ENCODE measurements at places on chromosomes 5 and 9. TPM values are rescaled to one million over a fixed set of nuclear protein-coding genes. Genes with fewer than 3 reads are reported as not detected.

Gene IL3
- total RNA-seq, result not detected

Gene ELOVL7
- 5.1 TPM for total RNA-seq

Gene HSPA9
- 205 TPM for total RNA-seq

Gene GOLGA2
- total RNA-seq, result 133 TPM

DNA sequence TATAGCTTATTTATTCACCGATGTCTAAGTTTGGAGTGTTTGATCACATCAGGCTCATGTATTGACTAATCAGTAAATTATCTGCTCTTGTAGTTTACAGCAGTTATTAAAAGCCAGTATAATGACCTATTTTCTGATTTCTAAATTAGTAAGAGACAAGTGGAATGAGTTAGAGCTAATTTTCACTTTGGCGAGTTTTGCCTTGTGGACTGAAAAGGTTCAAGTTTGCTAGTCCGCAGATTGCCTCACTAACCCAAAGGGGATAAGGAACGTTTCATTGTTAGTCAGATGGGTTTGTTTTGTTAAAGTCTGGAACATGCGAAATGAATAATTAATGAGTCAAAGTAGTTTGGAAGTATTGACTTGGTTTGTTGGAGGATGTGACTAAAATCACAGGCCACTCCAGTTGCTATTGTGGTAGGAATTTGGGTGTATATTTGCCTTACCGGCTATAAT, 40.1 kb downstream of the SMARCA2 start:
- DNase-seq, result no peak
- no peak overlapping the region for H3K27ac ChIP-seq
- no peak overlapping the region for H3K4me3 ChIP-seq
- H3K27me3 ChIP-seq, result no peaks in the 10 kb centered on the region

GRCh38 chr9:135394699-135395645, 84.6 kb upstream of the PPP1R26 start:
- no peak overlapping the region for H3K4me3 ChIP-seq
- H3K36me3 ChIP-seq, result no peaks in the 10 kb centered on the region
- no peak overlapping the region for H3K27ac ChIP-seq
- H3K27me3 ChIP-seq, result no peaks in the 10 kb centered on the region
- DNase-seq, result no peak

DNA sequence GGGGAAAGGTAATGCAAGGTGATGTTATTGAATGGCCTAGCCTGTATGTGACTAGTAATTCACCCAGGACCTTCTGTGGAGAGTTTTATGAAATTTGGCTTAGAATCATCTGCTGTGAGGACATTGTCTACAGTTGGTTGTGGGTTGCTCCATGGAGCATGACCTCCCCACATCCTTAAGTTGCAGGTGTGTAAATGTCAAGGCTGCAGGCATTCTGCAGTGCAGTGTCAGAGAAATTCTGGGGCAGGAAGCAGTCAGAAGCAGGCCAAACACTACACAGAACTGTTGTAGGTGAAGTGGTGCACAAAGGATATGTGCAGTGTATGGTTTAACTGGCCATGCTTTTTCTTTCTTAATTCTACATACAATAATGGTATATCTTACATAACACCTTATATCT, 588.3 kb downstream of the EBF1 start:
- H3K36me3 ChIP-seq, result no peaks in the 10 kb centered on the region
- H3K4me3 ChIP-seq, result no peak overlapping the region
- no peak overlapping the region for H3K27ac ChIP-seq

DNA sequence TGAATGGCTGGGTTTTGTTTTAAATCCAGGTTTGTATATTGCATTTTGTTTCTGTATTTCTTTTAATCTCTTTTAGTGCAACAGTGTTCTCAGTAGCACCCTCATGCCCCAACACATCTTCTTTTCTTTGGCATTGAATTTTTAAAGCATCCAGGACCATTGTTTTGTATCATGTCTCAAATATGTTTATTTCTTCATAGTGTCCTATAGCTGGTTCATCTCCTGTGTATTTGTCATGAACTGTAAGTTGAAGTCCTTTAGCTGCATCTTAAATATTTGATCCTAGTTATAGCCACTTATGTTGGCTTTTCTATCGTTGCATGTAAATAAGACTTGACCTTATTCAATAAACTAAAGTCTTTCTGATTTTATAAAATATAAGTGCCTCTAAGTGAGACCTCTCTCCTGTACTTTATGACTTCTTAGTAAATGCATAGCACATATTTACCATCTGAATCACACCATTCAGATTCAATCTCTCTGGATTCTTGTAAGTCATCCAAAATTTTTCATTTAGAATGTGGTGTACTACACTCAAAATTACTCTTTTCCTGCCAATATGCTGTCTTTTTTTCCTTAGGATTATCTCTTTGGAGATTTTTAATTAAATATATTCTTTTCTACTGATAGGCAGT, 21.0 kb upstream of the ERCC6L2 start:
- H3K27me3 ChIP-seq, result no peaks in the 10 kb centered on the region
- no peak for DNase-seq
- H3K4me3 ChIP-seq, result no peak overlapping the region
- no peak overlapping the region for H3K27ac ChIP-seq
- H3K36me3 ChIP-seq, result no peaks in the 10 kb centered on the region

GRCh38 chr9:134652291-134653225, 11.0 kb downstream of the COL5A1 start:
- H3K4me3 ChIP-seq, result no peak overlapping the region
- H3K4me1 ChIP-seq, result peaks cover 24% of the 10 kb centered on the region
- no peak overlapping the region for H3K27ac ChIP-seq
- H3K36me3 ChIP-seq, result no peaks in the 10 kb centered on the region
- no peak for DNase-seq
- H3K27me3 ChIP-seq, result no peaks in the 10 kb centered on the region

GRCh38 chr5:120886351-120886860, 422.3 kb downstream of the PRR16 start:
- DNase-seq, result no peak
- H3K27ac ChIP-seq, result no peak overlapping the region
- H3K4me3 ChIP-seq, result no peak overlapping the region
- H3K36me3 ChIP-seq, result no peaks in the 10 kb centered on the region
- H3K27me3 ChIP-seq, result no peaks in the 10 kb centered on the region

- no peaks in the 10 kb centered on the region for H3K4me1 ChIP-seq
- no peak for DNase-seq
- H3K27me3 ChIP-seq, result no peaks in the 10 kb centered on the region
- H3K36me3 ChIP-seq, result no peaks in the 10 kb centered on the region
- no peak overlapping the region for H3K27ac ChIP-seq
- H3K4me3 ChIP-seq, result no peak overlapping the region
Measured at GRCh38 chr5:155773680-155774079, 553.3 kb upstream of the SGCD start.

DNA sequence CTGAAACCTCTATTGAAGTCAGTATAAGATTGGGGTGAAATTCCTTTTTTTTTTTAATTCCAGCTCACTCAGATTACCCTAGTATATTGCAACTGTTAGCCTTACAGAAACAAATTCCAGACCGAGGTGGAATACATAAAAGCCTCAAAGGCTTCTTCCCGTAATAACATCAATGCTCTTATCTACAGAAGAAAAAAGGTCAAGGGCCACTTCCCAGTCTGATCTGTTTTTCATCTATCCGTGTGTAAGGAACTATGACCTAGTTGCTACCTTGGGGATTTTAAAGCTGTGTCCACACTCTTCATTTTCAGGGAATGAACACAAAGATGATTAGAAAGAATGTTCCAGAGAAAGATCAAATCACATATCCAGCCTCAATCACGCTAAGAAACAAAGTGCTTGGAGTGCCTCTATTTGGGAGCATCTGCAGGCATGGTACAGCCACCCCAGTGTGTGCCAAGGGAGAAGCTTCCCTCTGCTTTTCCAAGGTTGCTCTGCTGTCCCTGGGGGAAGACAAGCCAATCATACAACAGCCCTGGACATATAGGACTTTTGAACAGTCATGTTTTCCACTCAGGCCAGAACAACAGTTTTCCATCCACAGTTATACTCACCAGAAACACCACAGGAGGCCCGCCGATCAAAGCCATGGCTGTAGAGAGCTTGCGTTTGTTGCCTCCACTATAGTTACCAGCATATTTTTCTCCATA, 23.5 kb downstream of the NIPSNAP3B start:
- H3K27ac ChIP-seq, result no peak overlapping the region
- H3K4me3 ChIP-seq, result no peak overlapping the region
- H3K4me1 ChIP-seq, result no peaks in the 10 kb centered on the region
- H3K27me3 ChIP-seq, result no peaks in the 10 kb centered on the region
- H3K36me3 ChIP-seq, result no peaks in the 10 kb centered on the region
- DNase-seq, result no peak

- no peak overlapping the region for H3K4me3 ChIP-seq
- no peak overlapping the region for H3K27ac ChIP-seq
- H3K36me3 ChIP-seq, result no peaks in the 10 kb centered on the region
- DNase-seq, result no peak
- no peaks in the 10 kb centered on the region for H3K4me1 ChIP-seq
- no peaks in the 10 kb centered on the region for H3K27me3 ChIP-seq
Measured at GRCh38 chr5:89065919-89066318, 182.9 kb upstream of the MEF2C start.

- no peaks in the 10 kb centered on the region for H3K4me1 ChIP-seq
- no peak for DNase-seq
- H3K27me3 ChIP-seq, result no peaks in the 10 kb centered on the region
- H3K36me3 ChIP-seq, result no peaks in the 10 kb centered on the region
Measured at GRCh38 chr9:89466451-89467277, 31.2 kb downstream of the SEMA4D start.

Data from testis (tissue), 5 donors.